ENCODE measurements at places on chromosomes 7 and 10.

DNA sequence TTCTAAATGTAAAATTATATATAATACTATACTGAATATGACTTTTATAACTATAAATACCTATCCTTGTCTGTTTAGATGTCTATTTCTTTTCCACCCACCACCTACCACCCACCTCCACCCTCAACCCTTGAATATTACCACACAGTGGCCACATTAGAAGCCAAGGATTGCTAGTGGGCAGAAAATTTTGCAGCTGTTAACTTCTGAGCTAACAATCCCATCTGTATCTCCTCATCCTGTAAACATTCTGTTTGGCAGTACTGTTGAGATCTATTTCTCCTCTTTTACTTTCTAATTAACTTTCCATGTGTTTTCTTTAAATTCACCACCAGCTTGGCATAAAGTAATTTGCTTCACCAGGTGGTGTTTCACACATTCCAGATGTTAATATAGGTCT lies 281.1 kb upstream of the BMPER start:
- no peak for DNase-seq

GRCh38 chr7:22571766-22572165 lies 71.8 kb upstream of the STEAP1B start:
- DNase-seq: no peak

GRCh38 chr7:101232141-101232850 lies 5.3 kb downstream of the CLDN15 start:
- no peak for DNase-seq

- DNase-seq: no peak
Measured at GRCh38 chr10:129601737-129602136, 134.7 kb downstream of the MGMT start.

DNA sequence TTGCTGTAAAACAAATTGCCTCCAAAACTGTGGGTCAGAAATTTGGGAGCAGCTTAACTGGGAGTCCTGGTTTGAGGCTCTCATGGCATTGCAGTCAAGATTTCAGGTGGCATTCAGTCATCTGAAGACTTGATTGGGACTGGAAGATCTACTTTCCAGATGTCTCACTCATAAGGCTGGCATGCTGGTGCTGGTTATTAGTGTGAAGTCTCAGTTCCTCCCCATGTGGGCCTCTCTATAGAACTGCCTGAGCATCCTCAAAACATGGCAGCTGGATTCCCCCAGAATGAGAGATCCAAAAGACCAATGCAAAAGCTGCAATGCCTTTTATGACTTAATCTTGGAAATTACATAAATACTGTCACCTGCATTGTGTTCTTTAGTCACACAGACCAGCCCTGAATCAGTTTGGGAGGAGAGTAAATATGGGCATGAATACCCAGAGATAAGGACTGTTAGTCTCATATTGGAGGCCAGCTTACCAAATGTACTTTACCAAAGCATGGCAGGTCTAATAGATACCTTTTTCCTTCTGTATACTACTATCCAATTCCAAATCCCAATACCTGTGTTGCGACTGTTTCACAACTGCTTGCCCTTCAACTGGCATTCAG lies 6.5 kb upstream of the HERPUD2 start:
- no peak for DNase-seq

GRCh38 chr7:6306471-6306870 lies 34.0 kb upstream of the CYTH3 start:
- DNase-seq: no peak

- DNase-seq: no peak
Measured at GRCh38 chr7:91752102-91752501, 128.4 kb downstream of the MTERF1 start.

DNA sequence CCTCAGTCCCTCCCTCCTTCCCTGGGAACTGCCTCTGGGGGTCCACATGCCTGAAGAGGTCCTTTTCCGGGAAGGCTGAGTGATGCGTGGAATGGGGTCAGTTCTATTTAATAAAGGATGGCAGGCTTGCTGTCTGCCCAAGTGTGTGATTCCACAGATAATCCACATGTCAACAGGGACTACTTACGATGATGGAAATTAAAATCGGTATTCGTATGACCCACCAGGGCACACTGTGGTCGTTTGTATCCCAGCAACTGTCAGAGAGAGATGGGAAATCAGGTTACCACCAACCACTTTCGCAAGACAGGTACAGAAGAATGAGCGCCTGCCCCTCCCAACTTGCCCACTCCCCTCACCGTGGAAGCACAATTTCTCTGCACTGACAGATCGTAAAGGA lies 110.3 kb downstream of the VIPR2 start:
- no peak for DNase-seq

- DNase-seq: no peak
Measured at GRCh38 chr10:125151553-125152449, 8.6 kb downstream of the CTBP2 start.

DNA sequence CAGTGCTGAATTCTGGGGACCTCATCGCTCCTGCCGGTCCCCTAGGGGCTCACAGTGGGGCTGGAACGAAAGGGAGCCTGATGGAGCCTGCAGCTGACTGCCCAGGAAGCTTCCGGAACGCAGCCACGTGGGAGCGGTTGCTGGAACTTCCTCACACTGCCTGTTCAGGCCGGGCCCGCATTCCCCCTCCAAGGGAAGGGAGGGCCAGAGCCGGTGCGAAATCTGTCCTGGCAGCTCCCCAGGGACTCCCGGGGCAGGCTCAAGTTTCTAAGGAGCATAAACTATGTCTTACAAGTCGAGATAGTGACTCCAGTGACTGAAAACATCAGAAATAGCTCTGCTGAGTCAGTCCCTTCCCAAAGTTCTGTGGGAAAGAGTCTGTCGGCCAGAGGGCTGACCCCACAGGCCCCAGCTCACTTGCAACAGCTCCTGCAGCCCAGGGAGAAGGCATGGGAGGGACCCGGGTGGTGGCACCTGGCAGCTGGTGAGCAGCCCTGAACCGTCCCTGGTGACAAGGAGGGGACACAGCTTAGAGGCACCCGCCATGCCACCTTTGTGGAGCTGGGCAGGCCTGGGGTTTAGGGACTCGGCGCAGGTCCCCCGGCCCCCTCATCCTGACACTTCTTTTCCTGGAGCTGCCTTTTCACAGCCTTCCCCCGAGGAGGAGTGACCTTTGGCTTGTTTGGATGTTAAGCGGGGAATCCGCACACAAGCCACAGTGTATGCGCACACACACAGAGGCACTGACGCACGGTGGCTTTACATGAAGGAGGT lies 47.6 kb downstream of the PDGFA start:
- DNase-seq: no peak

DNA sequence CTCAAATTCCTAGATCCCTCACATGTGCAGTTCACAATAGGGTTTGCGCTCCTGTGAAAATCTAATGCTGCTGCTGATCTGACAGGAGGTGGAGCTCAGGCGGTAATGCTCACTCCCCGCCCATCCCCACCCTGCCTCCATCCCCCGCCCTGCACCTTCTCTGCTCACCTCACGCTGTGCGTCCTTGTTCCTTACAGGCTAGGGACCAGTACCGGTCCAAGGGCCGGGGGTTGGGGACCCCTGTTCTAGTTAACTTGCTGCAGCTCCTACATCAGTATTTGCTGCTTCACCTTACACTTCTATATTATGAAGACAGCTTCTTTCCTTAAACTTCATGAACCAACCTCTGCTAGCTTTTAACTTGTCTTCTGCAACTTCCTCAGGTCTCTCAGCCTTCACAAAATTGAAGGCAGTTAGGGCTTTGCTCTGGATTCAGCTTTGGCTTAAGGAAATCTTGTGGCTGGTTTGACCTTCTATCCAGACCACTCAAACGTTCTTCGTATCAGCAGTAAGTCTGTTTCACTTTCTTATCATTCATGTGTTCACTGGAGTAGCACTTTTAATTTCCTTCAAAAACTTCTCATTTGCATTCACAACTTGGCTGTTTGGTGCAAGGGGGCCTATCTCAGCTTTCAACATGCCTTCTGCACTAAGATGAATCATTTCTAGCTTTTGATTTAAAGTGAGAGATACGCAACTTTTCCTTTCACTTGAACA lies 1.7 kb upstream of the TNKS2 start:
- peak; percentile 23 for DNase-seq

GRCh38 chr7:2043316-2044039 lies 189.3 kb downstream of the MAD1L1 start:
- DNase-seq: no peak

GRCh38 chr10:53697038-53697437 lies 924.5 kb upstream of the MBL2 start:
- no peak for DNase-seq

- DNase-seq: no peak
Measured at GRCh38 chr10:24363070-24363469, 154.1 kb downstream of the KIAA1217 start.

- DNase-seq: no peak
Measured at GRCh38 chr10:126309228-126309883, 78.9 kb downstream of the ADAM12 start.

DNA sequence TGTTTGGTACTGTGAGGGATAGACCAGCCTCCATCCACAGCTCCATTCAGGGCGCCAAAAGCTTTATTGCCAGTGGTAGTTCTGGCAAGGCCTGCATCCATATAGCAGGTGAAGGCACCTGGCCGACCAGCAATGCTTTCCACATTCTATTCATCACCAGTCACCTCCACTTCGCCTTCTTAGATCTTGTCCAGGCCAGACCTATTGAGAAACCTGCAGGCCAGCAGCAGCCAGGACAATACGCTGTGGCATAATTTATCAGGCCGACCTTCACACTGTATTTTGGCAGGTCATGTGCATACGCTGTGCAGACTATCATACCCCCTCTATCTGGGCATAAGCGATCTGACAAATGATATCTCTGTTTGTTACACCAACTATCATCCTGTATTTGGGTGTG lies 15.2 kb upstream of the KNDC1 start:
- DNase-seq: no peak

GRCh38 chr10:43971306-43971705 lies 322.6 kb upstream of the ZNF32 start:
- DNase-seq: no peak

- DNase-seq: no peak
Measured at GRCh38 chr10:48814933-48815332, 124.7 kb downstream of the LRRC18 start.

All from activated CD4-positive, alpha-beta T cell treated with anti-CD3 and anti-CD28 coated beads, Interleukin-2, amount 50 U/mL, for 4 hours (primary cell).